ENCODE measurements at places on chromosomes 13 and 19. TPM values are rescaled to one million over a fixed set of nuclear protein-coding genes. Genes with fewer than 3 reads are reported as not detected.
A peak's percentile ranks its signal among the peaks of the same experiment; 100 is the strongest.

DNA sequence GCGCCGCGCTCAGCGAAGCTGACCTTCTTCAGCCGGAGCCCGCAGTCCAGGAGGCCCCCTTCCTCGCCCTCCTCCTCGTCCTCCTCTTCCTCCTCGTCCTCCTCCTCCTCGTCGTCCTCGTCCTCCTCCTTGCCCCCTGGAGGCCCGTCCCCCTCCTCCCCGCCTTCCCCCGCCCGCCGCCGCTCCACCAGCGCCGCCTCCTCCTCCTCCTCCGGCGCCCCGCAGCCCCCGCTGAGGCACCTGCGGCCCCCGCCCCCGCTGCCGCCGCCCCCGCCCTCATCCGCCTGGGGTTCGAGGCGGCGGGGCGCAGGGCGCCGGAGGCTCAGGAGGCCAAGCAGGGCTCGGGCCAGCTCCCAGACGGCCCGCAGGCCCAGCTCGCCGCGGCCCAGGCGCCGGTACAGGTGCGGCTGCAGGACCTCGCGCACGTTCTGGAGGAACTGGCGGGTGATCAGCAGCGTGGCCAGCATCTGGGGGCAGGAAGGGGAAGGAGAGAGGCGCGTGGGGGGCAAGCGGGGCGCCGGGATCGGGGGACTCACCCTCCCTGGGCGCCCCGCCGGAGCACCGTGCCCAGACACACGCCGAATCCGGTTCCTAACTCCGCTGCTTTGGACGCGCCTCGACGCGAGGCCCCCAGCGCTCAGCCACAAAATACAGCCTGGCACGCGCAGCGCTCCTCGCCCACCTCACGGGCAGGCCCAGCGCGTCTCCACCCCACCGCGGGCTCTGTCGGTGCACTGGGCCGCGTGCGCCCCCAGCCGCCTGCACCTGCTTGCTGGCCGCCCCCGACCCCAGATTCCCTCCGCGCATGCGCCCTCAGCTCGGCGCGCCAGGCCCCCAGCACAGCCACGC lies 5.9 kb downstream of the ANO8 start:
- peak; percentile 40 for DNase-seq

- no peak for DNase-seq
Observed at GRCh38 chr19:58261968-58262921, 16.5 kb upstream of the ZNF8 start.

GRCh38 chr19:18609717-18610051 lies 3.0 kb upstream of the TMEM59L start:
- no peak for DNase-seq

DNA sequence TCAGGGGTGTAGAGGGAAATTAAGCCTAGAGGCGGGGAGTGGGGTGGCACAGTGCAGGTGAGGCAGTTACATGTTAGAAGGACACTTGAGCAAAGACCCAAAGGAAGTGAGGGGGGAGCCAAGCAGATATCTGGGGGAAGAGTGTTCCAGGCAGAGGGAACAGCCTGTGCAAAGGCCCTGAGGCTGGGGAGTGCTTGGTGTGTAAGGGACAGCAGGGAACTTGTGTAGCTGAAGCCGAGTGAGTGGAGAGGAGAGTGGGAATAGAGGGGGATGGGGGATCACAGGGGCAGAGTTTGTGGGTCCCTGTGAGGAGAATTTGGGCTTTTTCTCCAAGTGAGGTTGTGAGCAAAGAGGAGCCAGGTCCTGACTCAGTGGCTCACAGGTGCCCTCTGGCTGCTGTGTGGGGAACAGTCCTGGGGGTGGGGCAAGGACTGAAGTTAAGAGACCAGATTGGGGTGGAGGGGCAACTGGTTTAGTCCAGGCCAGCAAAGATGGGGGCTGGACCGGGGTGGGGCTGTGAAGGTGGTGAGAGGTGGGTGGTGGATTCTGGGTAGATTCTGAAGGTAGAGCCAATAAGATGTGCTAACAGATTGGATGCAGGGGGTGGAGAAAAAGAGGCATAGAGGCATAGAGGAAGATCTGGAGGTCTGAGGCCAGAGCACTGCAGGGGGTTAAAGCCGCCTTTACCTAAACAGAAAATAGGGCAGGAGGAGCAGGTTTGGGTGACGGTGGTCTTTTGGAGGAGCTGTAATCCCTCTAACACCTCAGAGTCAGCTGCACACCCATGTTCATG lies 75.3 kb downstream of the CACNA1A start:
- DNase-seq: peak; percentile 64

DNA sequence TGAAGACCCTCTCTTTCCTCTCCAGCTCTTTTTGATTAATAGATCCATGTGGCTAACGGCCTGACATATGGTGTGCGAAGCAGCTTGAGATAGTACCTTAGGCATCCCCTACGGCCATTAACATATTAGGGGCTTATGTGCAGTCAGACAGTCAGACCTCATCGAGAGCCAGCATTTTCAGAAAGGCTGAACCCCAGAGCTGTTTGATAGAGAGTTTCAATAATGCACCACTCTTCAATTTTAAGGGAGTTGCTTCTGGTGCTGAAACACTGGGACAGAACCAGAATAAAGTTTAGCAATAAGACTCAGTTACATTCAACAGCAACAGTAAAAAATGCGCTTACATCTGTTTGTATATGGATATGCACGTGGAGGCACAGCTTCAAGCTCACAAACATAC lies 10.8 kb downstream of the POU4F1 start:
- no peak for DNase-seq

- no peak for DNase-seq
Observed at GRCh38 chr13:50757008-50757407, 86.5 kb downstream of the DLEU7 start.

- DNase-seq: peak; percentile 26
Observed at GRCh38 chr13:110680852-110681251, 25.1 kb downstream of the CARS2 start.

DNA sequence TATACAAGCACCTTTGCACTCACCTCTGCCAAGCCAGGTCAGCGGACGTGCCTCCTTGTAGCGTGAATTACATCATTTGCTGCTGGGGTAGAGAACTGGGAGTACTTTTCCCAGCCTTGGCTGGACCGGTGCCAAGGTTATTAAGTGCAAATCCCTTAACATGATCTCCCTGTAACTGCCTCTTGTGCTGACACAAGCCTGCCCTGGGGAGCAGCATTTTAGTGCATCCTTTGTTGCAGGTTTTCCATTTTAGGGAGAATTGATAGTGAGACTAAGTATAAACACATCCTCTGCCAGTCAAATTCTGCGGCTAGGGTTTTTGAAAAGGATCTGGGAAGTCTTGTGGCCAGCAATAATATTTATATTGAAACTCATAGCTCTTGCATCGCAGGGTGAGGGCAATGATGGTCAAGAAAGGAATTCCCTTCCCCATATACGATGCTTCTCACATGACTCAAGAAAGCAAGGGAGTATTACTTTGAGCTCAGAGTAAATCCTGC lies 32.7 kb upstream of the DCLK1 start:
- no peak for DNase-seq

DNA sequence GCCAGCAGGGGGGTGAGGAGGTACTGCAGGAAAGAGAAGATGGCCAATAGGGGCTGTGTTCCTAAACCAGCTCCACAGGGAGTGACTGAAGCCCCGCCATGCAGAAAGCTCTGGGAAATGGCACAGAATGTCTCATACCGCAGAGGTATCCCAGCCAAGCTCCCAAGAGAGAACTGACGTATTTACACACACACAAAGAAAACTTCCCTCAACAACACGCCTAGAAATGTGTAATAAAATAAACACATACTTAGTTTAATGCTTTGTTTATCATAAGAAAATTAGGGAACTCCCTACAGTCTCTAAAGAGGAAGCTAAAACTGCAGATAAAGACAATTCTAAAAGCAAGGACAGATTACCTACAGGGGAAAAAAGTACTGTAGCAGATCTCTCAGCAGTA lies 40.0 kb downstream of the ESD start:
- no peak for DNase-seq

- DNase-seq: no peak
Observed at GRCh38 chr19:38340927-38341326, 5.3 kb downstream of the CATSPERG start.

- no peak for DNase-seq
Observed at GRCh38 chr13:101880581-101880980, 428.1 kb downstream of the ITGBL1 start.

- DNase-seq: no peak
Observed at GRCh38 chr13:50527612-50528509, 315.6 kb downstream of the DLEU7 start.

DNA sequence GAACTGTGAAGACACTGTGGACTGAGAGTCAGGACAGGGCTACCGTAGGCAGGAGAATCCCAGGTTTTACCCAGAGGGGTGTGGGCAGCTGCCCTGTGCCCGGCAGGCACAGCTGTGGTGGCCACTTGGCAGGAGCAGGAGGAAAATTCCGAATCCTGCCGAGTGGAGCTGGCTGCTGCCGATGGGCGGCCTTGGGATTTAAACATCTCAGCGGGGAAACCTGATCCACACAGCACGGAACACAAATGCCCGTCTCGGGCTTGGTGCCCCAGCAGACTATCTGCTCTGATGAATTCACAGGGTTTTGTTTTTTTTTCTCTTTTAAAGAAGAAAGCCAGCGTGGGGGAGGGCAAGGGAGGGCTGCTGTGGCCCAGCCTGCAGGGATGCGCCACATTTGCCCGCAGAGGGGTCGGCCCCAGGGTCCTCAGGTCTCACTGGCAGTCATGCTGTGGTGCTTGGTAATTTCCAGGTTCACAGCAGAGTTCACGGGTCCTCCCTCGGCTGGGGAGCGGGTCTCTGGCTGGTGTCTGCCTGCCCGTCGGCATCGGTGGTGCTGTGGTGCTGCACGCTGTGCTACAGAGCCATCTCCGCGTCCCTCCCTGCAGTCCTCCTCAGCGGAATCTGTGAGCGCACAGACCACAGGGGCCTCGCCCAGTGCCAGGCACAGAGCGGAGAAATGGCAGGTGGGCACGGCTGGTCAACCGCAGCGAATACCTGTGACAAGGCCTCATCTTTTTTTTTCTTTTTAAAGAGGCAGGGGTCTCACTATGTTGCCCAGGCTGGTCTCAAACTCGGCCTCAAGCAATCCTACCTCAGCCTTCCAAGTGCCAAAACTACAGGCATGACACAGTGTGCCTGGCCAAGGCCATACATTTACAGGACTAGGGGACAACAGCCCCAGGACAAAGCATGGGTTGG lies 28.1 kb downstream of the MPND start:
- no peak for DNase-seq

- no peak for DNase-seq
Observed at GRCh38 chr19:55094456-55095259, 19.0 kb downstream of the EPS8L1 start.

DNA sequence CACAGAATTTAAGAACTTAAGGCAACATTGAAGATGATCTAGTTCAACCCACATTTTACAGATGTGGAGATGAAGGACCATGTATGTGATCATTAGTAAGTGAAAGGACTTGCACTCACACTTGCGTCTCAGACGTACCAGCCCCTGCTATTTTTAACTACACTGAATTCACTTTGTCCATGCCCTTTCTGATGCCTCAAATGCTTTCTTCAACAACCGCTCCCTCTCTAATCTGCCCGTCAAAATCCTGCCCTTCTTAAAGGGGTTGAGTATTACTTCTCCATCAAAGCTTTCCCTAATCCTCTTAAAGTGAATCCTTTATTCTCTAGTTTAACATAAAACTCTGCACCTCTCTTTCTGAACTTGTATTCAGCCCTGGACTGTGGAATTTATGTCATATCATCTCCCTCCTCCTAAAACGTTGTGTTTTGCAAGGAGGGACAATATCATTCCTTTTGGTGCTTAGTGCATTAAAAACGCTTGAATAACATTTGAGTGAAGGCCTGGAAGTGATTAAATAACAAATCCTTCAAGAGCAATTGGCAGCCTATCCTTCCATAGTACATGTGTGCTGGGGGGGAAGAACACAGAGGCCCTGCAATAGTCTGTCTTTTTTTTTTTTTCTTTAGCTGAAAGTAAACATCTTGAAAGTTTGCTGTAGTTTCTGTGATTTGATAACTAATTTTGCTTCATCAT lies 493.3 kb downstream of the LMO7 start:
- DNase-seq: no peak

GRCh38 chr13:111186305-111186935 lies 71.3 kb downstream of the ARHGEF7 start:
- DNase-seq: no peak

DNA sequence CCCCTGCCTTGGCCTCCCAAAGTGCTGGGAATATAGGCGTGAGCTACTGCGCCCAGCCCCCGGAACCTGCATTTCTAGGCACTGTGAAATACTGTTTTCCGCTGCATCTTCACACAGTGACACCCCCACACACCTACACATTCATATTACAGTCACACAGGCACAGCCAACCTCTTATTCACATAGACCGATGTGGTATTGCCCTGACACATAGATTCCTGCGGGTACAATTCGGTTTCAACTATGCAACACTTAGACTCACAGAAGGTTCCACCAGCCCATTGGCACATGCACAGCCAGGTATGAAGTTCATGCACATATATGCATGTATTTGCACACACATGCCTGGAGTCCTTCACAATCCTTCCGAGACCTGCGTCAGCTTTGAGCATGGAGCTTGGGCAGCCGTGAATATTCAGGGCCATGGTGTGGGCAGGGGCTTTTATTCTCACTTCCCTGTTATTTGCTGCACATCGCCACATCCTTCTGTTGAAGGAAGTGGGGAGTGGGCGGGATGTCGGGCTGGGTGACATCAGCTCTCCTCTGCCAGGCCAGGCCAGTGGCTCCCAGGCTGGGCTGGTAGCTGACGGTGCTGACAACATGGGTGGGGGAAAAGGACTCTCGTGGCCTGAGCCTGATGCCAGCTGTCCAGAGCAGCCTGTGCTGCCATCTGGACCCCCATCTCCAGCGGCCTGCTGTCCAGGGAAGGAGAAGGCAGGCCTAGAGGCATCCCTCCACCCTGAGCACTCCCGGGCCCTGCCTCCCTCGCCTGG lies 5.4 kb upstream of the CDC37 start:
- DNase-seq: peak; percentile 84

- peak; percentile 97 for DNase-seq
Observed at GRCh38 chr19:35744430-35745327, 539 bp downstream of the U2AF1L4 start.

- no peak for DNase-seq
Observed at GRCh38 chr19:34325981-34326787, 38.8 kb upstream of the GPI start.

DNA sequence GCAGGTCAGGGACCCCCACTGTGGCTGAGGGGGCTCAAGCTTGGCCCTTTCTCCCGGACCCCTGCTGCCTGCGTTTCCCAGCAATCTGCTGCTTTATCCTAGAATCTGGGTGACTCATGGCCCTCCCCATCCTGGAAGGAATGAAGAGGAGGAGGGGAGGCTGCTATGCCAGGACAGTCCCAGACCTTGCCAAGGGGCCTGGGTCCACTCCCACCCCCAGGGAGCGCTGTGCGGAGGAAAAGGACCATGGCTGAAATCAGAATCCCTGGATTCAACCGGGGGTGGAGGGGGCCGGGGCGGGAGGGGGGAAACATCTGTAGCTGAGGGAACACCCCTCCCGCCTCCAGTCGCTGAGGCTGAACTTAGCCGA lies 20.5 kb downstream of the ZNF114 start:
- DNase-seq: no peak

GRCh38 chr19:17832443-17833208 lies 11.3 kb upstream of the INSL3 start:
- no peak for DNase-seq

- no peak for DNase-seq
Observed at GRCh38 chr13:102709536-102709935, 14.7 kb upstream of the METTL21C start.

GRCh38 chr13:110624766-110625756 lies 9.7 kb downstream of the NAXD start:
- DNase-seq: no peak

NMRK2 gene
- total RNA-seq: not detected

ANGPTL4 gene
- not detected for total RNA-seq

OVOL3 gene
- not detected for total RNA-seq

GPR18 gene
- total RNA-seq: 16.2 TPM

POLRMT gene
- total RNA-seq: 51.0 TPM

ZNF829 gene
- 6.0 TPM for total RNA-seq

TJP3 gene
- total RNA-seq: 1.3 TPM

ZSCAN4 gene
- not detected for total RNA-seq

PCSK4 gene
- total RNA-seq: 3.4 TPM

PET100 gene
- total RNA-seq: 136 TPM

All from activated CD8-positive, alpha-beta T cell treated with anti-CD3 and anti-CD28 coated beads, Interleukin-2, amount 10 ng/mL, durations not matched to agents 7 days and 5 days (primary cell).